ENCODE measurements at places on chromosomes 11 and 22. TPM values are rescaled to one million over a fixed set of nuclear protein-coding genes. Genes with fewer than 3 reads are reported as not detected.

Gene MGAT3
- polyA plus RNA-seq = 71.7 TPM

Gene RTN4RL2
- 10.9 TPM for polyA plus RNA-seq

GRCh38 chr11:126899961-126900748 lies 100.4 kb downstream of the KIRREL3 start:
- no peak for DNase-seq

DNA sequence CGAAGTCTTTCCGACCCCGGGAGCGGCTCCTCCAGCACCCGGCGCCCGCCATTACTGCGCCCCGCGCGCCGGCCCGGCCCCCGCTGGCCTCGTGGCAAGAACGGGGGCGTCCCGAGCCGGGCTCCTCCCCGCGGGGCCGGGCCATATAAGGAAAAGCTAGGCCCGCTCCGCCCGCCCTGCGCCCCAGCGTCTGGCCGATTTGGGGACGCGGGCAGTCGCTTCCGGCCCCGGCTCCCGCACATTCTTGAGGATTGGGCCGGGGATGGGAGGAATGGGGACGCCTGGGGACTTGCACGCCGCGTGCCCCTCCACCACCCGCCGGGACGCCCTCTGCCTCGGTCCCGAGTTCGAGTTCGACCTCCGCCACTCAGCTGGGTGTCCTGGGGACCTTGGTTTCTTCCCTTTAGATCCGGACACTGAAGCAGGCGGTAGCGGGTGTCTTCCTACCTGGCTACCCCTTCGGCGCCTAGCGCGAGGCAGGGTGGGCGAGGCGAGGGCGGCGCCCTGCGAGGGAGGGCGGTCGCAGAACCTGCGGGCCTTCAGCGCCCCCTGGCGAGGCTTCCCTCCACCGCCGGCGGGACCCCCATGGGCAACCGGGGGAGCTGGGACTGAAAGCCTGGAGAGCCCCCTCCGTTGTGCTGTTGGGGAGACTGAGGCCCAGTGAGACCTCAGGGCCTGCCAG lies 3.8 kb downstream of the SMTN start:
- no peak for DNase-seq

DNA sequence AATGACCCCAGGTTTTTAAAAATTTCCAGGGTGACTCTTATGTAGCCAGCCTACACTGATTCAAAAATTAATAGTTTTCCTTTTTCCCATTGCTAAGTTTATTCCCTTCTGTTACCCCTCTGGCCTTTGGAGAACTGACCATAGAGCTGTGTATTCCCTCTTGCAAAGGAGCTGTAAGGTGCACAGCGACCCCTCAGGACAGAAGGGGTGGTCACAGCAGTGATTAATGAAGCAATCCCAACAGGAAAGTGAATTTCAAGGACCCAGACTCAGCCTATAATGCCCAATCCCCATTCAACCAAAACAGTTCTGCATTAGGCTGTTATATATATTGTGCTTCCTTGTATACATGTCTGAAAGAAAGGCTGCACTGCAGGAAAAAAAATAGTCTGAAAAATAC lies 147.1 kb downstream of the WT1 start:
- no peak for DNase-seq

- no peak for DNase-seq
Measured at GRCh38 chr22:36423461-36424404, 36.0 kb upstream of the MYH9 start.

Data from spinal cord (tissue), 10 donors.